Tibial nerve (tissue), 4 donors: ENCODE measurements at places on chromosomes 1 and 21. TPM values are rescaled to one million over a fixed set of nuclear protein-coding genes. Genes with fewer than 3 reads are reported as not detected.

PKLR gene
- not detected for total RNA-seq

BCAR3 gene
- 26.2 TPM for total RNA-seq

SPAG17 gene
- total RNA-seq, result 0.22 TPM

BCL2L15 gene
- 0.63 TPM for total RNA-seq

SMPDL3B gene
- total RNA-seq, result not detected

RAB3B gene
- total RNA-seq, result not detected

CA6 gene
- not detected for total RNA-seq

LRRC8C gene
- 23.8 TPM for total RNA-seq

C1orf226 gene
- total RNA-seq, result 5.9 TPM

DNALI1 gene
- total RNA-seq, result 9.9 TPM

OBSCN gene
- total RNA-seq, result 22.6 TPM

DIRAS3 gene
- 0.63 TPM for total RNA-seq

RNU1-1 gene
- under 0.01 TPM for total RNA-seq

FOXD2 gene
- total RNA-seq, result 23.7 TPM

XCL2 gene
- not detected for total RNA-seq

DNA sequence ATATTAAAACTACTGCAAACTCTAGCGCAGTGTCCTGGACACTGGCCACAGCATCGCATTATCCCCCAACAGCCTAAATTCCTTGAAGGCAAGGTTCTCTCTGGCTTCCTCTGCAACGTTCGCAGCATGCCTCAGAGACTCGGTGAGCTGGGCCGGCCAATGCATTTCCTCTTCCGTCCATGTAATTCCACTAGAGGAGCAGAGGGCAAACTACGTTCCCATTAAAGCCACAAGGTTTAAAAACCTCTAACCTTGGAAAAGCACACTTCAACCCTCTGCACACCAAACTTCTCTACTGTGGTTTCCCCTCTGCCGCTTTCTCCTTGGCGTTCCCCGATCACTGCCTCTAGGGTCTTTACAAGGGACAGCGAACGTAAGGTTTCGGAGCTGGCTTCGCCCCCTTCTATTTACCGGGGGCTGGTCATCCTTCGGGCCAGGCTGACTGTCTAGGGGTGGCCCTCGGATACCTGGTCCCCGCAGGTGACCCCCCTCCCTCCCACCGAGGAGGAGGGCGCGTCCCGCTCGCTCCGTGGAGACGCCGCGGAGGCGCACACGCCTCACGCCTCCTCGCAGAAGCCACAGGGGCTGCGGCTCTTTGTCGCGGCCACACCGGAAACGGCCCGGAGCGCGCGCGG, 456 bp upstream of the SMYD2 start:
- no peak for DNase-seq

- no peak for DNase-seq
Measured at GRCh38 chr1:41366455-41367287, 5.4 kb downstream of the FOXO6 start.

GRCh38 chr1:66787641-66788040, 13.4 kb downstream of the INSL5 start:
- DNase-seq, result no peak

- no peak for DNase-seq
Measured at GRCh38 chr1:41582004-41582325, 97.5 kb upstream of the EDN2 start.

DNA sequence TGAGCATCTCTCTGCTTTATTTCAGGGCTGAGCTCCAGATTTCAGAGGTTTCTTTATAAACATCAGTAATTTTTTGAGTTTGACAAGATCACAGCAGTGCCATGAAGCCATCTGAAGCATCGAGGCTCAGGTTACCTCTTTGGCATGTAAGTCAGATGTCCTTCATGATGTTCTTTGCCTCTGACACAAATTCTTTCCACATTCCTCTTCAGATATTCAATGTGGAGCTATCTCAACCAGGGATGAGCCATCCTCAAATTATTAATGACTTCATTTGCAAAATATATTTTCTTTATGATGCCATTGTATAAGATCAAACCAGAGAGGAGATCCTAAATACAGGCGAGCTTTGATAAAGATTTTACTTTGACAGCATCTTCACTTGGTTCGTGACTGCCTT, 256.7 kb downstream of the COL11A1 start:
- no peak for DNase-seq

GRCh38 chr1:206839006-206839560, 26.3 kb upstream of the IL20 start:
- no peak for DNase-seq

GRCh38 chr1:173914366-173914871, 2.7 kb downstream of the SERPINC1 start:
- no peak for DNase-seq

- DNase-seq, result no peak
Measured at GRCh38 chr1:245598524-245599305, 443.9 kb downstream of the KIF26B start.

- no peak for DNase-seq
Measured at GRCh38 chr1:221371705-221372104, 370.2 kb downstream of the DUSP10 start.

DNA sequence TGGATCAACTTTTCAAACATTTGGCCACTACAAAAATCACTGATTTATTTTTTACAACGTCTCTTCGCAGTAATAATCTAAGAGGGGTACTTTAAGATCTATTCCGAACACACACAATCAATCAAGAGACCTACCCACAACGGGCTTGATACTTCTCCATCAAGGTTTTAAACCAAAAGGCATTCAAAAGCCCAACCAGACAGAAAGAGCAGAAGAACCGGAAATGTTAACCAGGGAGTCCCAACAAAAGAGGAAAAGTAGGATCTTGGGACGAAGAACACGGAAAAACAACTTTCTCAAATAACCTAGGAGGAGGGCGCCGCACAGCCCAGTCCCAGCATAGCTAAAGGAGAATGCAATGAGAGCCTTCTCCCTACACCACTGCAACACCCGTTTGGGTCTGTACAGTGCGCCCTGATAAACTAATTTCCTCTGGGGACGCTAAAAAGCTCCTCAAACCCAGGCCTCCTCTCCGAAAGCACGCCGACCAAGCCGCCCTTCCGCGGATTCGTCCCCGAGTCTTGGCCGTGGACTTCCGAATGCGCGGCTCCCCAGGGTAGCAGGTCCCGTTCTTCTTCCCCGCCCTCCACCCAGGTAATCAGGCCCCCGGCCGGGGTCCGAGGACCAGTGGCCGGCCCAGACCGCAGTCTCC, 623 bp downstream of the RPL22 start:
- no peak for DNase-seq

DNA sequence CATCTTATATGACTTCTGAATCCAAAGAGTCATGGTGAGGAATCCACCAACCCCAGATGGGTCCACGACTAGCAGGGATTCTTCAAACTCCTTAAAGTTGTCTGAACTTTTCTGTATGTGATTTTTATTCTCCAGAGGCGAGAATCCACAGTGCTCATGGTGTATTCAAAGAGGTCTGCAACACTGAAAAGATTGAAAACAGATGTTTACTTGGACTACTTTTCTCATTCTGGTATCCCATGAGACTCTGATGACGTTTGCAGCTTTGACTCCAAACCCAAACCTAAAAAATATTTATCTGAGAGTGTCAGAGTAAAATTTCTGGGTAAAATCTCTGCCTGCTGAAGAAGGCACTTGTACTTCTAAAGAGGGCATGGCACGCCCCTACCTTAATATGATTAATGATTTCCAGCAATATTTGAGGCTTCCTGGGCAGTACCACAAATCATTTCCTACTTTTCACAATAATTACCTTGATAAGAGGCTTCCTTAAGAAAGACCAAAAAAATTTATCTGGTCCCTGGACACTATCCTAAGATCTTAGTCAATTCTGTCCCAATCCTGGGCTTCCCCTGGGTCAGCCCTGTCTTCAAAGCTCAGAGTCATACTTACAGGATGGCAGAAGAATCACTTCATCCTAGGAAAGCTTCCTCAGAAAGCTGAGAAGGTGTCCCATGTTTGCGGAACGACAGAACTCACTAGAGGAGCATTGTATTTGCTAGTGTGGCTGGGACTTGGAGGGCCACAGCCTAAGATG, 76.5 kb upstream of the MAP10 start:
- no peak for DNase-seq

- DNase-seq, result no peak
Measured at GRCh38 chr1:180253585-180254495, 23.8 kb downstream of the LHX4 start.

- no peak for DNase-seq
Measured at GRCh38 chr1:188782220-188782841, 1695.3 kb downstream of the BRINP3 start.

DNA sequence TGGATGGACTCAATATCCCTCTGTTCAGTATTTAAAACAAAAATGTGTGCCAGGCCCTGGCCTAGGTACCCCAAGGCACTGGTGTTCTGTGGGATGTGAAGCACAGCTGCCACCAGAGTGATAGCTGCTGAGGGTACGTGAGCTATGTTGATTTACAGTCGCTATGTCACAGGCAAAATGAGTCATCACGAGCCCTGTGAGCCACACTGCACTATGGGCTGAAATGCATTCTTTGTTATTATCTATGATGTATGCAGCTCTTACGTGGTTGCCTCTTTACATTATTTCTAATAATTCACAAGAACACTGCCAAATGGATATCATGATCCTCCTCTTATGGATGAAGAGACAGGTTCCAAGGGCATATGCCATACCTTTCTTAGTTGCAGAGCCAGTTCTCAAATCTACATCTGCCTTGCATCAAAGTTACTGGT, 2.1 kb downstream of the TEX38 start:
- no peak for DNase-seq

DNA sequence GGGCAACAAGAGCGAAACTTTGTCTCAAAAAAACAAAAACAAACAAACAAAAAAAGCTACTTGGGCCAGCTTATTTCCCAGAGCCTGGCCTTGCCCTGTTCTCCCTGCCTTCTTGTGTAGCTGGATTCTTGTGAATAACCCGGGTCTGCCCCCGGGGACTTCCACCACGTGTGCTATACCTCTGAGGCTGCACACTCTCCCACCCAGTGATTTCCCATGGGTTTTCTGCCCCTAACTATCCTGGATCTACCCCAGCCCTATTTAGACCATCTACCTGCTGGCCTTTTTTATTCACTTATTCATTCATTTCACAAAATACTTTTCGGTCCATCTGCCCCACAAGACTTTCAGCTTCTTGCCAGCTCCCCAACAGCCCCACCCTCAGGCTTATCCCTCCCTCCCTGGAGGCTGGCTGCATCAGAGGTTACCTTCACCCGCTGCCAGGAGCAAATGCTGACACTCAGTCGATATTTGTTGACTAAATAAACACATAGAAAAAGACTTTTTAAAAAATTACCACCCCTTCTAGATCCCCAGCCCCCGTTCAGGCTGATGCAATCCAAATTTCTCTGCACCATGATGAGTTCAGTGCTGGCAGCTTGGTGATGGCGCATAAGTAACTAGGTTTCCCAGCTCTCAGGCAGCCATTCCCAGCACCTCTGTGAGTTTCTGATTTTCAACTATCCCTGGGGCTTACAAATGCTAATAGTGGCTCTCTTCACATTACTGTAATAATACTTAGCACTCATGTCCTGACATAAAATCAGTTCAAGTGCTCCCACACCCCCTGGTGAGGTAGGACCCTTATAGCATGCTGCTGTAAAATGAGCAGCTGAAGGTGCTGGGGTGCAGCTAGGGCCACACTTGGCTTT, 30.7 kb upstream of the TARBP1 start:
- DNase-seq, result no peak

GRCh38 chr1:85445906-85446305, 19.1 kb downstream of the DDAH1 start:
- DNase-seq, result no peak

DNA sequence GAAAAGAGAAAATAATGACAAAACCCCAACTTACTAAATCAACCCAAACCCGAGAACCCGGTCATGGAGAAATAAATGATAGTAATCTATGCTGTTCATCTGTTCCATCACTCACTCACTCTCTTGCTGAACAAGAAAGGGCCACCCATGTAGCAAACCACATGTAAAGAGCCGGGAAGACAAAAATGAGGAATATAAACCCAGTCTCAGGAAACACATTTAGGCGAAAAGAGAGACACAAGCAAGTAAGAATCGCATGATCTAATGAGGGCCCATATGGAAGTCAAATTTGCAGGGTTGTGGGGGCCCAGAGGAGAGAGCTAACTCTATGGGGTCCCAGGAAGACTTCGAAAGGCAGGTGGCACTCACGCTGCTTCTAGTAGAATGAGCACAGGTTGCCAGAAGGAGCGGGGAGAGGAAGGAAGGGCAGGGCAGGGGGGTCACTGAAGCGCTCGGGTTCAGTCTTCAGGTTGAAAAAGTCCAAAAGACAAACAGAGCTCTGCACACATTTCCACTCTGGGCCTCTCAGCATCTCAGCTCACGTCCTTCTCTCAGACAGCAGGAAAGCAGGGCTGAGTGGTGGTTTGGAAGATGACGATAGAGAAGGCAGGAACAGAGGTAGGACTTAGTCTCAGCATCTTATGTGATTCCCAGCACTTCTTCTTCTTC, 142.9 kb upstream of the KRTAP19-8 start:
- no peak for DNase-seq

DNA sequence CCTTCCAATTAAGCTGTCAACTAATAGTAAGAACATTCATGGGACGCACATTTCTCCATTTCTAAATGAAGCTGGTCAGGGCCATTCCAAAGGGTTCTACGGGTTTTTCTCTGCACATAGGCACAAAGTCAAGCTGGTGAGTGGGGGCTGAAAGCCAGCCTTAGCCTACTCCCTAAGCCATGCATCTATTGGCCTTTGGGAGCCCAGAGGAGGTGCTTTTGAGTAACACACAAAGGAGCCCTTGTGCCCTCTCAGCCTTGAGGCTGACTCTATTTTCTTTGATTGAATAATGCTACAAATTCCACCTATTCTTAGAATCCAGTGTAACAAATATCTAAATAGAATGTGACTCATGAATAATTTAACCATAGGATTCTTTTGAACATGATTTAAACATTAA, 73.6 kb downstream of the RGS13 start:
- no peak for DNase-seq

- DNase-seq, result no peak
Measured at GRCh38 chr1:8437347-8437746, 119.4 kb downstream of the SLC45A1 start.

DNA sequence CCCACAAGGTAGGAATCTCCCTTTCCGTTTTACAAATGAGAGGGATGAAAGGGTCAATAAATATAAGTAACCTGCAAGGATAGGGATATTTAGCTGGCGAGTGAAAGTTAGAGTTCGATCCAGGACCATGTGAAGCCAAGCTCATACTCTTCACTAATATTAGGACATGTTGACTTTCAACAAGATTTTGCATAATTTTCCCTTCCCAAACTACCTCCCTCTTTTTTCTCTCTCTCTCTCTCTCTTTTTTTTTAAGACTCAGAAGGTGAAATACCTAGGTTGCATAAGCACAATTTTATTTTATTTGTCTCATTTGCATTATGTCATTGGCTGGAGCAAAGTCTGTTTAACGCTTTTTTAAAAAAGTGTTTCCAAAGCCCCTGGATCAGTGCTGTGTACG, 8.1 kb upstream of the MT1HL1 start:
- DNase-seq, result no peak

GRCh38 chr21:44952929-44953627, 13.2 kb downstream of the SLX9 start:
- no peak for DNase-seq

DNA sequence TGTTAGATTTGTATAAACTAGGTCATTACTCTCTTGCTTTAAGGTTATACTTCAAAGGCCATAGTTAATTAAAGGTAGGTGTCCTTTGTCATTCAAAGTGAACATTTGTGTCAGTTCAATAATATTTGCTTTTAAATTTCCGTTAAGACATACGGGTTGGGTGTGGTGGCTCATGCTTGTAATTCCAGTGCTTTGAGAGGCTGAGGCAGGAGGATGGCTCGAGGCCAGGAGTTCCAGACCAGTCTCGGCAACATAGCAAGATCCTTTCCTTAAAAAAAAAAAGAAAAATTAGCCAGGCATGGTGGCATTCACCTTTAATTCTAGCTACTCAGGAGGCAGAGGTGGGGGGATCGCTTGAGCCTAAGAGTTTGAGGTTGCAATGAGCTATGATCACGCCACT, 80.4 kb downstream of the KIF26B start:
- DNase-seq, result no peak
